ENCODE measurements at places on chromosomes 2 and 18. TPM values are rescaled to one million over a fixed set of nuclear protein-coding genes. Genes with fewer than 3 reads are reported as not detected.

DNA sequence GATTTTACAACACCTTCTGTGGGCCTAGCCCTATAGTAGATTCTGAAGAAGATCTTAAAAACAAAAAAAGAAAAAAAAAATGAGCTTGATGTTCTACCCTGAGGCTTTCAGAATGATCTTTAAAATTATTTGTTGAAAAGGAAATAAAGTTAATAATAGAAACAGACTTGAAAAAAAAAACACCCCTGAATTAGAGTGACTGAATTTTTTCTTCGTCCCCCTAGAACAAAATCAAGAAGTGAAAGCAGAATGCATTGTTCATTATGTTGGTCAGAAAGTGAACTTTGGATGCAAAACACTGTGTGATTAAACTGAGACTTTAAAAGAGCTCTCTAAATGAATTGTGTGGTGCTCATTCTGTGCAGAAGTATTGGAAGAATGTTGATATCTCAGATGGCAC, 1384.4 kb upstream of the PIK3C3 start:
- no peak for DNase-seq

DNA sequence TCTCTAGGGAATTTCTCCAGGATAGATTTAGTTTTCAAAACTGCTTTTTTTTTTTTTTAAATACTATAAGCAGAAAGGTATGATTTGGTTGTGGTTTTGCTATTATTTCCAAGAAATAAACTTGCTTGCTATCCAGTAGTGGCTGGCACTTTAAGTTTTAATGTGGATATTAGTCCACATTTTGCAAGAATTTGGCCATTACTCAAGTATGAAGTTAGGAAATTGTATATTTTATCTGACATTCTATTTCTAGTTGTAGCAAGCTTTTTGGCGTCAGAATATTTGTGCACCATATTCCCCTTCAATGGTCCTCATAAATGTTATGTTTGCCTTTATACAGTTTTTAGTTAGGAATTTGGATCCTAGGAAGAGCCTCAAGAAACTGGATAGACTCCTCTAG, 226.3 kb downstream of the ZNF521 start:
- DNase-seq = no peak

GRCh38 chr2:121008975-121009374, 273.3 kb downstream of the GLI2 start:
- DNase-seq = no peak

DNA sequence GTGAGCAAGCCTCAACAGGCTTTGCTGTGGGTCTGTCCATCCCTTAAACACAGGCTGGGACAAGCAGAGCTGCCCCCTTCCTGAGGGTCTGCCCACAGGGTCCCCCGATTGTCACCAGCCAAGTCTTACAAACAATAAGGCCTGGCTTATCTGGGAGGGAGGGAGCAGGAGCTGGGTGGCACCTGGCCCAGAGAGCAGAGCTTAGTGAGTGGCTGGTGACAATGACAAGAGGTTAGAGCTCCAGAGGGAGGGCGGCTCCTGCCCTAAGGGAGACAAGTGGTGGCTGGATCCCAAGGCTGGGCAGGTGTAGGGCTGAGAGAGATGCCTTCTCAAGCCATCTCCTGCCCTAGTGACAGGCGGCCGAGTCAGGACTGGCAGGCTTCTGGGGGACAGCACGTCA, 125.5 kb downstream of the KLHL29 start:
- no peak for DNase-seq

KIF1A gene
- 0.11 TPM for total RNA-seq

- peak; percentile 61 for DNase-seq
These were observed 48.1 kb downstream of the ATOH8 start for GRCh38 chr2:85801871-85802270.

DNA sequence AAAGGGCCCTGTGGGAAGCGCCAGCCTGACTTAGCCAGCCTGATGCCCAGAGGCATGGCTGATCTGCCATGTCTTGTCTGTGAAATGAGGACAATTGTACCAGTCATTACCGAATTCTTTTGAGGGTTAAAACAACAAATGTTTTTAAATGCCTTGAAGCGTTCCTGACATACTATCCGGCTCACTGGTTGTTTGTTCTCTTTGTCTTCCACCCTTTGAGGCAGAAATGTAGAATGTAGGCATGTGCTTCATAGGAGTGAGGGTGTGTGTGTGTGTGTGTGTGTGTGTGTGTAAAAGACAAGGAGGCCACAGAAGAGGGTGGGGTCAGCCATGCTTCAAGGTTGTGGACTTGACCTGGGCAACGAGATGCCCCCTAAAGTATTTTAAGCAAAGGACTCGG, 35.5 kb downstream of the TGFBRAP1 start:
- no peak for DNase-seq

GRCh38 chr2:207682557-207682956, 28.9 kb upstream of the CCNYL1 start:
- no peak for DNase-seq

LIPG gene
- 1.6 TPM for total RNA-seq

DNA sequence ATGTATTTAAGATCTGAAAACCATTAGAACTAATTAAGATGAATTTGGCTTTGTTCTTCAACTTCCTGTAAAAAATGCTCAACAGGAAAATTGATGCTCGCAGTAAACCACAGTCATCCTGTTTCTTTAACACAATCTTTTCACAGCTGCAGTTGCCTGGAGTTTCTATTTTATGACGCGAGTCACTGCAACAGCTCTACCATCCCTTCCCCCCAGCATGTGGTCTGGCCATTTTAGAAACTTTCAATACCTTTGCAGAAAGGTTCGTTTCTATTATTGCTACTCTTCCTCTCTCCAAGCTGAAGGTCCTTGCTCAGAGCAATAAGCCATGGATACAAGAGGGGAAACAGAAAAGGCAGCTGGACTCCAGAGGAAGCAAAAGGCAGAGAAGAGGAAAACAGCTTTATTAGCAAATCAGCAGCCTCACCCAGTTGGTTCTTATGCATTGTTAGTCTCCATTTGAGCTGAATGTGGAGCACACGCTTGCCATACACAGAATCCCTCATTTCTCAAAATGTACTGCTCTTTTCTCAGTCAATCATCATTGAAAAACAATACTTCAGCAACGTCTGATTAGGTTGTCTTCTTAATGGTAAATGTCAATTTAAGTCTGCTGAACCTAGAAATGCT, 3.9 kb downstream of the WIPF1 start:
- DNase-seq = no peak

DNA sequence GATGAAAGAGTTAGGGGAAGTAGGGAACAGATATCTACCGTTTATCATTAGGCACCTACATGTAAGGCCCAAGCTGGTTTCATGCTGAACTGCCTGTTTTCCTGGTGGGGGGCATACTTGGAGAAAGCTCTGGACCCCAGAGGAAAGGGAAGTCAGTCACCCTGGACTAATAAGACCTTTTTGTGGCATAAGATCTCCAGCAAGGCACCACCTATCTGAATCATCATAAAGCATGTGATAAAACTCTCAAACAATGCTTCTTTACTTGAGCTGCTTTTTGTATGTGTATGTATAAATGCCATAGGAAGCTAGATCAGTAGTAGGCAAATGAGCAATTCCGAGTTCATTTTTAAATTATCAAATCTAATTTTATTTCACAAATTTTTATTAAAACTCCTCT, 104.8 kb downstream of the TANC1 start:
- DNase-seq = no peak

KLHL14 gene
- not detected for total RNA-seq

DNA sequence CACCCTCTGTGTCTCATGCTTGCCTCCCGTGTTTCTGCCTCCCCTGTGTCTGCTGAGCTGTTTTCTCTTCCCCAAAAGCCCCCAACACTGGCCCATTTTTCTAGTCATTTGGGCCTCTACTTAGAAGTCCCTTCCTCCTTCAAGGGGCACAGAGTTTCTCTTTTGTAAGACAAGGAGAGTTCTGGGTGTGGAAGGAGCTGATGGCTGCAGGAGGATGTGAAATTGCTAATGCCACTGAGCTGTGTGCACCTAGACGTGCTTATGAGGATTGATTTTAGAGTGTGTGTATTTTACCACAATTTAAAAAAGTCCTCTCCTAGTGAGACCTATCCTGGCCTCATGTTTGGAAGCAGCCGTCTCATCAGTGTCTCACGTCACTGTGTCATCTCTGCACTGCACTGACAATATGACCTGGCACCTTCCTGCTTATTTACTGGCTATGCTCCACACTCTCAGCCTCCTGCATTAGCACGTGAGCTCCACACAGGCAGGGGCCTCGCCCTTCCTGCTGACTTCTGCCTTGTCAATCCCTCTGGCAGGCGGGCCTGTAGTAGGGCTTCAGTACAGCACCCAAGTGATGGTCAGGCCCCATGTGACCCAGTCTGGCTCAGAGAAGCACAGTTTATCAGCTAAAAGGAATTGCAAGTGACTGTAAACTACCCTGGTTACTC, 8.0 kb upstream of the MBP start:
- no peak for DNase-seq

- DNase-seq = no peak
These were observed 196.0 kb downstream of the CALCRL start for GRCh38 chr2:187252063-187252462.

DNA sequence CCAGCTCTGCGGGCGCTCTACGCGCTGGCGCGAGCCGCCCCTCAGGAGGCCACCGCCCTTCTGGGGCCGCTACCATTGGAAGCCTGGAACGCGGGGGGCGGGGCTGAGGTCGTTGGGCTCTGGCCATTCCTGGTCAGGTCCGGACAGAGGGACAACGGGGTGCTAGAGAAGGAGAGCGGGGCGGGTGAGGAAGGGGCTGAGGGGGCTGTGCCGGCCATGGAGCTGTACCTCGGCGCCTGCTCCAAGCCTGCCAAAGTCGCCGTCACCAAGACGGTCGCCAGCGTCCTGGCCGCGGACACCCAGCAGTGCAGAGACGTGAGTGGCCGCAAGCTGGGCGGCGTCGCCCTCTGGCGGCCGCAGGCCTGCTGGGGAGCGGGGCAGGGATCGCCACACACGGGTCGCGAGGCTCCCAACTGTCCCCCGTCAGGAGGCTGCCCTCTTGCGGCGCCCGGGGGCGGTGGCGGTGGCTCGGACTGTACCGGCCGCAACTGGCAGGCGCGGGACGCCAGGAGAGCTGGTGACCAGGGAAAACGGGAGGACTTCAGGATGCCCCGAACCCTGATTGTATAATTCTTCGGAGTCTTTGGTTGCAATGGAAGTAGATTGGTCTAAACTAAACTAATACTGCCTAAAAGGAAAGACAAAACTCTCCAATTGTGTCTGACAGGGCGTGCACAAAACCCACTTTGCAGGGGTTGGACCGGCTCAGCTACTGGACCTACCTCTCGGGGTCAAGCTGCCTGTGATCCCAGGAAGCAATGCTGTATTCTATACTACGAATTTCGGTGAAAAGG, at the start of gene FSIP2:
Gene FSIP2 (plus strand): TSS at position 126 of the 794 bp plus-strand sequence. CDS start 91 bp downstream, at position 217.
- no peak for DNase-seq

- no peak for DNase-seq
These were observed 53.6 kb downstream of the CTDP1 start for GRCh38 chr18:79733135-79733701.

- no peak for DNase-seq
These were observed 121.5 kb upstream of the CREB1 start for GRCh38 chr2:207408086-207408794.

CLEC4F gene
- total RNA-seq = not detected

DNA sequence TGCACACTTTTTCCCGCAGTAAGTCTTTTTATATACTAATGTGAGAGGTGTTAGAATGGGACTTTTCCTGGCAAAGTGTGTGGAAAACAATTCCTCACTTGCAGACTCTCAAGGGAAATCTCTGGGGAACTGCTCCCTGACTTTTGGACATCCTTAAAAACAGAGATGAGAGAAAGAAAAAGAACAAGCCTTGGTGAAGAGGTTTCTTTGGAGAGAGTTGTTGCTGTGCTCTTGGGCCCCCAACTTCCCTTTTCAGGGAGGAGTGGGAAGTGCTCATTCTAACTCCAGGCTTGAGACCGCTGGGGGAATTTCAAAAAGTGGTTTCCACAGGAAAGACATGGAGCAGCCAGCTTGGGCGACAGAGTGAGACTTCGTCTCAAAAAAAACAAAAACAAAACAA, 142.6 kb upstream of the SPRED2 start:
- no peak for DNase-seq

DNA sequence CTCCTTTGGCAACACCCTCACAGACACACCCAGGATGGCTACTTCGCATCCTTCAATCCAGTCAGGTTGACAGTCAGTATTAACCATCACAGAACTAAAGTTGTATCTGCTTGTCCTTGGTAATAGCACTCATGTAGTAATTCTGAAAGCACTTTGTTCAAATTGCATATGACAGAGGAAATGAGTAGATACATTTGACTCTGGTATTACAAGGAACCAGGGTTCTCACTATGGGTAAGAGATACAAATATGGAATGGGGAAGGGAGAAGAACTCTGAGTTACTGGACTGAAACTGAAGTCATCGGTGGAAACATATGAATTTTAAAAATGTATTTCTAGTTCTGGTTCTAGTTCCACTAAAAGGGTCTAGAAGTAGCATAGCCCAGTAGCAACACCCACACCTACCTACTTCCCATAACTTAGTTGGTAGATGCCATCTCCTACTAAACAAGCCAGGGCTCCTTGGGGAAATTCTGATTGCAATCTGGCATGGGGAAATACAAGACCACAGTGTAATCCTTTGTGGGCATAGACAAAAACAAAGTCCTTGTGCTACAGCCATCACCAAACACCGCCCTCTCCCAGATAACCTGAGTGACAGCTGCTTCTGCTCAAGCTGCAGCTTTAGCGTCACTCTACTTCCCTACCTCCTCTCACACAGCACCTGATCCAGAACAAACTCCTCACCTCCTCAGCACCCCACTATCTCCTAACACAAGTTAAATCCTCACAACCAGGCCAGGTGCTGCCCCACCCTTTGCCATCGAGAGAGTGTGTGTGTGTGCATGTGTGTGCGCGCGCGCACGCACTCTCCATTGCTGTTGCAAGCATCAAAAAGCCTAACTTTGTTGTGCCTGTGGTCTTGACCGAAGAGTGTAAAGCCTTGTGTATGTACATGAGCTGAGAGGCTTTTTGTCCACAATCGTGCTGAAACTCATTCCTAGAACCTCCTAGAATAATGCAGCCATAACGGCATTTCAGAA, 31.4 kb upstream of the CD226 start:
- no peak for DNase-seq

UGT1A3 gene
- not detected for total RNA-seq

MRO gene
- 1.4 TPM for total RNA-seq

CNGA3 gene
- not detected for total RNA-seq

DNER gene
- 1.2 TPM for total RNA-seq

DNA sequence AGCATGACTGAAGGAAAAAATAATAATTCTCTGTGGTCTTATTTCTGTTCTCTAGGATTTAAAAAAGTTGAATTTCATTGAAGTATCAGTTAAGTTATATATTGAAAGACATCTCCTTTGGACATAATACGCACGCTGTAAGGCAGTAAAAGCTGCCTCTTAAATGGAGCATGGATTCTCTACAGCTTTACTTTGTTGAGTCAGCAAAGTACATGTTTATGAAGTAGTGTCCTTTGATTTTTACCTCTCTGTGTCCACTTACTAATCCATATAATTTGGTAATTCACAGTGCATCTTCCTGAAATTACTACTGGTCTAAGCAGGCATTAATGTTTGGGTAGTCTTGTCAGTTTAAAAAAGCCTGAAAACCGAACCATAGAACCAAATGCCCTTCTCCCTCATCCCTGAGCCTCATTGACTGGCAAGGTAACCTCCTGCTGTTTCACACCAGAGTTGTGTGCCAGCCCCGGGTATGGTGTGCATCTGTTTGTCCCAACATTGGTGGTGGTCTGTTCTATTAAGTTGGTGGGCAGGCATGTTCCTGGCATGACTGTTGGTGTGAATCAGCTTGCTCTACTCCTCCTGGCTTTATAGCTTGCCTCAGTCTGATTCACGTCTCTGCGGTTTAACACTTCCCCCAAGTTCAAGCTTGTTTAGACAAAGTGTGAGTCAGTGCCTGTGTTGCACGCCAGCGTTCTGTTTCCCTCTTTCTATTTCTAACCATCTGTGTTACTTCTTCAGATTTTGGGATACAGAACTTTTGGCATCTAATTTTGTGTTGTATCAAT, 71.0 kb upstream of the ITM2C start:
- DNase-seq = peak; percentile 73

Measured in ascending aorta (tissue), 2 donors.